Hematopoietic multipotent progenitor cell (in vitro differentiated cells): ENCODE measurements at places on chromosomes 1 and 21.

DNA sequence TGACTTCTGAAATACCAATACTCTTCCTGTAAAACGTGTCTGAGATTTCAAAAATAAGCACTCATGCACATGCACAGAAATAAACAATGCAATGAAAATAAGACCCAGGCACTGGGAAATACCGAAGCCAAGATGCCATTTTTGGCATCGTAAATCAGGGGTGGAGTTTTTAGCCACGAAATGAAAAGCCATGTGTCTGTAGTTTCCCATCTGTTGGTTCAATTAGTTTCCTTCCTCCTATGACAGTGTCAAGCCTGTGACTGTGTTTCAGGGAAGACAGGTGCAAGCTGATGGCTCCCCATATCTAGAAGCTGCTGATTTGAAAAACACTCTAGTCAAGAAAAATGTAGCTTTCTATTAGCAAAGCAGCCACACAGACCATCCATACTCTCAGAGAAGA is 480.4 kb upstream of the CAMK1G start:
- DNase-seq: no peak

- no peak for DNase-seq
These were observed 739.4 kb upstream of the ADGRL4 start for GRCh38 chr1:79745929-79746328.

GRCh38 chr1:184362876-184363275 is 24.0 kb upstream of the C1orf21 start:
- no peak for DNase-seq

GRCh38 chr21:30623362-30623761 is 2.9 kb downstream of the KRTAP20-4 start:
- no peak for DNase-seq

GRCh38 chr1:92536211-92536979 is 49.7 kb upstream of the GFI1 start:
- peak; percentile 12 for DNase-seq
